Heart right ventricle (tissue), 16 donors: ENCODE measurements at places on chromosomes 5 and 9. TPM values are rescaled to one million over a fixed set of nuclear protein-coding genes. Genes with fewer than 3 reads are reported as not detected.

- H3K36me3 ChIP-seq, result no peaks in the 10 kb centered on the region
- H3K4me1 ChIP-seq, result no peaks in the 10 kb centered on the region
- H3K27me3 ChIP-seq, result no peaks in the 10 kb centered on the region
- no peak overlapping the region for H3K4me3 ChIP-seq
- no peak for DNase-seq
These were observed 473.8 kb upstream of the PTPRD start for GRCh38 chr9:11086561-11086960.

- H3K27me3 ChIP-seq, result no peaks in the 10 kb centered on the region
- H3K4me3 ChIP-seq, result no peak overlapping the region
- no peak overlapping the region for H3K27ac ChIP-seq
These were observed 376.8 kb downstream of the EBF1 start for GRCh38 chr5:158722940-158723339.

- H3K36me3 ChIP-seq, result no peaks in the 10 kb centered on the region
- H3K27ac ChIP-seq, result no peak overlapping the region
- no peaks in the 10 kb centered on the region for H3K4me1 ChIP-seq
- DNase-seq, result no peak
- no peaks in the 10 kb centered on the region for H3K27me3 ChIP-seq
These were observed 99.0 kb upstream of the GNA14 start for GRCh38 chr9:77747163-77747562.

DNA sequence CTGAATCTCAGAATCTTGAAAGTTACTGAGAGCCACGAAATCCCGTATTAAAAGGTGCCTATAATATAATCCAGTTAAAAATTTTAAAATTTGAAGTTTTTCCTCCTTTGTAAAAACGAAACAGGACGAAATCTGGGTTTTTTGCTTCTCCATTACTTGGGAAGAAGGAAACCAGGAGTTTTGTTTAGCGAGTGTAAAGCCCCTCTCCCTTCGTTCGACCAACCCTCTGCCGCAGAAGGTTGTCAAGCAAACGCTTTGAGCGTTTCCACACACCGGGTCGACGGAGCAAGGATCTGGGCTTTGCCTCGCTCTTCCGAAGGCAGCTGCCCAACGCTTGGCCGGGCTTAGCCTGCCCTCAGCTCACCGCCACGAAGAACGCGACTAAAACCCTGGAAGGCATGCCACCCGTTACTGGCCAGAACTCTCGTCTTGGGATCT, 1.6 kb upstream of the FOXE1 start:
- no peak overlapping the region for H3K27ac ChIP-seq
- H3K4me3 ChIP-seq, result no peak overlapping the region
- peaks cover 46% of the 10 kb centered on the region for H3K4me1 ChIP-seq
- no peak for DNase-seq

GRCh38 chr9:22307013-22307711, 139.5 kb upstream of the DMRTA1 start:
- no peak overlapping the region for H3K4me3 ChIP-seq
- H3K4me1 ChIP-seq, result no peaks in the 10 kb centered on the region
- H3K36me3 ChIP-seq, result no peaks in the 10 kb centered on the region
- H3K27ac ChIP-seq, result no peak overlapping the region
- H3K27me3 ChIP-seq, result no peaks in the 10 kb centered on the region
- DNase-seq, result no peak

DNA sequence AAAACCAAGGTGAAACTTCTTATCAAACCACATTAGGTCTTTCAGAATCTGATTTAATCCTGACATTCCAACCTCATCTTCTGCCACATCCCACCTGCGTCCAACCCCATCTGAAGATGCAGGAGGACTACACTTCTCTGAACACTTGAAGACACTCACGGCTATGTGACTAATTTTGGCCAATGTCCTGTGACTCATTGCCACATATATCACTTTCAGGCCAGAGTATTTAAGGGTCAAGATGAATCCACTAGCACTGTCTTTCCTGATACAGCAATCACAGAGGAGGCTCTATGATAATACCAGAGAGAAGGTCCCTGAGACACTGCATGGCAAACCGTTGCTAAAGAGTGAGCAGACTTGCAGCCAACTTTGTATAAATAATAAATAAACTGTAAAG, 323.4 kb downstream of the NR2F1-AS1 start:
- H3K27me3 ChIP-seq, result no peaks in the 10 kb centered on the region
- no peaks in the 10 kb centered on the region for H3K36me3 ChIP-seq
- no peak overlapping the region for H3K4me3 ChIP-seq

DNA sequence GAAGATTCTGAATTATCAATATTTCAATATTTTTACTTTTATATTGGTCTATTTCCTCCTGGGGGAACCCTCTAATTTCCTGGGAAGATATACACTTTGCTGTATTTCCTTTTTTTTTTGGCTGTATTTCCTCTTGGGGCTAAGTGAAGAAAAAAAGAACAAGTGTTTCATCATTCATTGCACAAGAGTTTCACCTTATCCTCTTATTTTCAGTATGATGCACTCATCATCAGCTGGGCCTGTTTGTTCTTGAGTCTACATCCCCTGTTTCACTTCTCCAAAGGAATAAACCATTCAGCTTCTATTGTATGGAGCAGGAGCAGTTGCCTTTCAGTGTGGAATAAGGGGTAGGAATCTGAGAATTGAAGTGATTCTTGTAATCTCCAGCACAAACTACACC, 210.8 kb downstream of the FAM170A start:
- H3K27ac ChIP-seq, result no peak overlapping the region
- H3K4me1 ChIP-seq, result no peaks in the 10 kb centered on the region
- H3K36me3 ChIP-seq, result no peaks in the 10 kb centered on the region
- H3K27me3 ChIP-seq, result no peaks in the 10 kb centered on the region
- H3K4me3 ChIP-seq, result no peak overlapping the region

GRCh38 chr9:92010705-92011536, 60.9 kb upstream of the ROR2 start:
- no peak overlapping the region for H3K4me3 ChIP-seq
- no peak overlapping the region for H3K27ac ChIP-seq
- no peaks in the 10 kb centered on the region for H3K27me3 ChIP-seq
- DNase-seq, result no peak
- H3K36me3 ChIP-seq, result no peaks in the 10 kb centered on the region

MAP1B gene
- total RNA-seq, result 114 TPM

ECSCR gene
- total RNA-seq, result 23.3 TPM

FAM169A gene
- total RNA-seq, result 5.0 TPM

SLCO6A1 gene
- total RNA-seq, result not detected

SPINK13 gene
- not detected for total RNA-seq
